ENCODE measurements at places on chromosomes 6 and 20. TPM values are rescaled to one million over a fixed set of nuclear protein-coding genes. Genes with fewer than 3 reads are reported as not detected.

Gene CFAP61
- 2.1 TPM for total RNA-seq

Gene ELMO2
- total RNA-seq = 55.7 TPM

Gene LAMP5
- total RNA-seq = 34.1 TPM

Gene DEF6
- 7.1 TPM for total RNA-seq

Gene DAAM2
- 28.1 TPM for total RNA-seq

Gene CGA
- not detected for total RNA-seq

Gene SEMG2
- total RNA-seq = not detected

Gene SMPDL3A
- 22.2 TPM for total RNA-seq

Gene ECT2L
- not detected for total RNA-seq

Gene FBXO9
- total RNA-seq = 54.6 TPM

Gene SMLR1
- not detected for total RNA-seq

Gene C20orf96
- total RNA-seq = 12.6 TPM

Gene EDN3
- total RNA-seq = 45.3 TPM

Gene BTN1A1
- not detected for total RNA-seq

Gene IRF4
- total RNA-seq = 7.6 TPM

Gene RNF182
- 18.4 TPM for total RNA-seq

Gene NOL4L
- 42.4 TPM for total RNA-seq

Gene PKHD1
- 0.66 TPM for total RNA-seq

Gene PRDM13
- total RNA-seq = 16.6 TPM

Gene PPP1R14C
- 5.1 TPM for total RNA-seq

Gene RIPPLY2
- 2.7 TPM for total RNA-seq

Gene EPPIN
- total RNA-seq = not detected

Gene CST1
- total RNA-seq = not detected

Gene ZSCAN23
- total RNA-seq = 26.7 TPM
